Ascending aorta (tissue), 2 donors: ENCODE measurements at places on chromosomes 3 and 15.

DNA sequence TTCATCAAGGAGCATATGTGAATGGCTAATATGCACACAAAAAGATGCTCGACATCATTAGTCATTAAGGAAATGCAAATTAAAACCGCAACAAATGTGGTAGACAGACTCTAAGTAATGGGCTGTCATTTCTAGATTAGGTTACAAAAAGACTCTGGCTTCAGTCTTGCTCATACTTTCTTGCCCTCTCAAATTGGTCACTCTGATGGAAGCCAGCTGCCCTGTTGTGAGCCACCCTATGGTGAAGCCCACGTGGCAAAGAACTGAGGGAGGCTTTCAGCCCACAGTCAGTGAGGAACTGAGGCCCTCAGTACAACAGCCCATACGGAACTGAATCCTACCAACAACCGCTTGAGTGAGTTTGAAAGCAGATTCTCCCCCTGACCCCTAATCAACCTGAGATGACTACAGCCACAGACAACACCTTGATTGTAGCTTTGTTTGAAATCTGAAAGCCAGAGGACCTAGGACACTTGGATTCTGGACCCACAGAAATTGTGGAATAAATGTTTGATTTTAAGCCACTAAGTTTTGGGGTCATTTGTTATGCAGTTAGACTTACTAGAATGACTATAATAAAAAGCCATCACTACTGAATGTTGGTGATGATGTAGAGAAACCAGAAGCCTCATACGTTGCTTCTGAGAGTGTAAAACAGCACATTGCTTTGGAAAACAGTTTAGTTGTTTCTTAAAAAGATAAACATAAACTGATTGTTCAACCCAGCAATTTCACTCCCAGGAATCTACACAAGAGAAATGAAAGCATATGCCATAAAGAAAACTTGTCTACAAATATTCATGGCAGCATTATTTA lies 45.7 kb downstream of the EHHADH start:
- DNase-seq = no peak

- no peak for DNase-seq
These were observed 14.7 kb downstream of the GPD1L start for GRCh38 chr3:32121137-32121536.

DNA sequence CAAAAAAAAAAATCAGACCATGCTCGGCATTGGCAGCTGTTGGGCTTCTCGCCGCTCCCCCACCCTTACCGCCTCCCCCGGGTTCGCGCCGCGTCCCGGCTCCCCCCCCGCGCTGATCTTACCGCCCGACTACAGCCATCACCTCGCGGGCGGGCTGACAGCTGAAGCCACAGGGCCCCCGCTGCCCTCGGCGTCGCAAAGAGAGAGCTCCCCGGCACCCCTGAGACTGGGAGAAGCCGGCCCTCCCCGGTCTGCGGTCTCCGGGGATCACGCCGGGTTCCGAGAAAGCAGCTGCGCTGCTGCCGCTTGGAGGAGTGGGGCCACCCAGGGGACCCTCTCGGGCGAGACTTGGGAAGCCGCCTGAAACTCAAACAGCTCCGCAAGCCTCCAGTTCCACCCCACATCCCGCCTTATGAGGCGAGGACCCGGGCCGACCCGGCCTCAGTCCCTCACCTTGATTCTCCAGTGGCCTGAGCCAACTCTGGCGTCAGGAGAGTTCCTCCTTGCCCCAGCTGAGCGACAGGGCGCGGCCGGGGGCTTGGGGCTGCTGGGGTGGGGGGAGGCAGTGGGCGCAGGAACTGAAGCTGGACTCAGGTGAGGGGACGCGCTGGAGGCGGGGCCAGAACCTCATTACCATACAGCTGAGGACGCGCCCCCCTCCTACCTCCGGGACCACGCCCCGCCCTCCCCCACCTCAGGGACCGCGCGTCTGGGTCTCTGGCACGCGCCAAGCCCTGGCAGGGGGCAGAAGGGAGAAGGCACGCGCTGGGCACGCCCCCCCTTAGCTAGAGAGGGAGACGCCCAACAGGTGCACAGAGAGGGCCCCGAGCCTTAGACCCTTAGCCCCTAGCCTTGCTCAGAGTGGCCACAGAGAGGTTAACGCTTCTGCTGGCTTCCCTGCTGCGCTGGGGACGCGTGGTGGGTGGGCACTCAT lies 1.0 kb upstream of the DLL4 start:
- no peak for DNase-seq

- no peak for DNase-seq
These were observed 5.0 kb downstream of the NR2F2 start for GRCh38 chr15:96335411-96336024.

DNA sequence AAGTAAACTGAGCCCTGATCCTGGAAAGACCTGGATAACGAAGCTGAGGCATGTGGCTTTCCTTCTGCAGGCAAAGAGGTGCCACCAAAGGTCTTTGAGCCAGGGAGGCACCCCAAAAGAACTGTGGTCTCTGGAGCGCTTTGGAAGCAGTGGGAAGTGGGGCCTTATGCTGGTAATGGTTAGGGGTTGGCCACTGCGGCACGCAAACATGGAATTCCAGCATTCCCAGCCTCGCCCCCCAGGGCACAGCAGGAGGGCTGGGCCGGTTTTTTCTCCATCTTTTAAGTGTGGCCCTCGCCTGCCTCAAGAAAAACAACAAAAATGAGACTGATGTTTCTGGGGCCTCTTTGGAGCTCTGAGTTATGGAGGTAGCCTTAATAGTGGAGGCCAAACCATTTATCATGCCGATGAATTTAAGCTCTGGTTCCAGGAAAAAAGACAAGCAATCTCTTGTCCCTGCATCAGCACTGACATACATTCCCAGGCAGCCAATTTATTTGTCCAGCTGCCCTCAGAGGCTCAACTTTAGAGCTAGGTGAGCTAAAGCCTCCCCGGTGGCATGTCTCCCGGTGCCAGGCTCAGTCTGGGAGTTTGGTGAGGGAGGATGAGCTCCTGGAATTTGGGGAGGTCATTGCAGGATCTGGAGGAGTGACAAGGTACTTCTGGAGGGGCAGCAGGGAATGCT lies 109.0 kb downstream of the TLE3 start:
- no peak for DNase-seq

- no peak for DNase-seq
These were observed 194.7 kb downstream of the NR1D2 start for GRCh38 chr3:24139463-24140412.

- no peak for DNase-seq
These were observed 88.3 kb upstream of the PPIB start for GRCh38 chr15:64251121-64251520.
